ENCODE measurements at places on chromosomes 5 and 9. TPM values are rescaled to one million over a fixed set of nuclear protein-coding genes. Genes with fewer than 3 reads are reported as not detected.

- H3K27ac ChIP-seq, result no peak overlapping the region
- DNase-seq, result no peak
- H3K36me3 ChIP-seq, result no peaks in the 10 kb centered on the region
- no peak overlapping the region for H3K4me3 ChIP-seq
- H3K27me3 ChIP-seq, result no peaks in the 10 kb centered on the region
- H3K4me1 ChIP-seq, result no peaks in the 10 kb centered on the region
These were observed 153.0 kb upstream of the FTMT start for GRCh38 chr5:121698690-121699089.

TEX48 gene
- not detected for total RNA-seq

- no peak overlapping the region for H3K27ac ChIP-seq
- H3K36me3 ChIP-seq, result no peaks in the 10 kb centered on the region
- DNase-seq, result no peak
- H3K27me3 ChIP-seq, result peaks cover 4% of the 10 kb centered on the region
- no peaks in the 10 kb centered on the region for H3K4me1 ChIP-seq
These were observed 165.6 kb downstream of the YTHDC2 start for GRCh38 chr5:113678924-113679575.

DNA sequence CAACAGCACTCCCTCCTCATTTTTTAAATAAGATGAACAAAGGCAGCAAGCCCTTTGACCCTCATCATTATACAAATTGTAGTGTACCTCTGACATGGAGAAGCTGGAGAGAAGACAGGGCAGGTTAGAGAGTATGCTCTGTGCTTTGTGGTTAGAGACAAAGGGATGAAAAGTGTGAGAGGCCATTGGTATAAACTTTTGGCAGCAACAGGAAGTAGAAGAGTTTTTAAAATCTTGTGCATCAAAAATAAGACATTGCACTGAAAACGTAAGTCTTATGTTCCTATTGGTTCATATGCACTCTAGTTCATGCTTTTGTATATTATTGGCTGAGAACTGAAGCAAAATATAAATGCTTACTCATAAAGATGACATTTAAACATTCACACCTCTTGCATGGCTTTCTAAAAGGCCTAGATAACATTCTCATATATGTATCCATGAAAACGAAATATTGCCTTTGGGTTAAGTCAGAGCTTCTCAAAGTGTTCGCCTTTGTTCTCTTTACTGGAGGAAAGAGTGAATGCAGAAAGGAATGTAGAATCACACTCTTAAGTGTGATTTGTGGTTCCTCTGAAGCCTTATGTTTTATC is 158.0 kb downstream of the PALM2AKAP2 start:
- no peaks in the 10 kb centered on the region for H3K36me3 ChIP-seq
- no peak overlapping the region for H3K27ac ChIP-seq
- H3K4me1 ChIP-seq, result no peaks in the 10 kb centered on the region
- no peaks in the 10 kb centered on the region for H3K27me3 ChIP-seq
- no peak overlapping the region for H3K4me3 ChIP-seq

GRCh38 chr5:126716861-126717260 is 60.1 kb upstream of the LMNB1 start:
- DNase-seq, result no peak
- no peaks in the 10 kb centered on the region for H3K27me3 ChIP-seq

ENHO gene
- not detected for total RNA-seq

SKP2 gene
- total RNA-seq, result 7.8 TPM

GRCh38 chr5:11273180-11273903 is 512.3 kb upstream of the DAP start:
- no peaks in the 10 kb centered on the region for H3K27me3 ChIP-seq
- DNase-seq, result no peak
- no peak overlapping the region for H3K4me3 ChIP-seq
- H3K36me3 ChIP-seq, result no peaks in the 10 kb centered on the region
- no peaks in the 10 kb centered on the region for H3K4me1 ChIP-seq
- no peak overlapping the region for H3K27ac ChIP-seq

GRCh38 chr9:133137451-133138231 is 16.6 kb upstream of the RALGDS start:
- peaks cover 85% of the 10 kb centered on the region for H3K4me1 ChIP-seq
- H3K27ac ChIP-seq, result peak overlapping the region; percentile 64
- no peaks in the 10 kb centered on the region for H3K27me3 ChIP-seq

DNA sequence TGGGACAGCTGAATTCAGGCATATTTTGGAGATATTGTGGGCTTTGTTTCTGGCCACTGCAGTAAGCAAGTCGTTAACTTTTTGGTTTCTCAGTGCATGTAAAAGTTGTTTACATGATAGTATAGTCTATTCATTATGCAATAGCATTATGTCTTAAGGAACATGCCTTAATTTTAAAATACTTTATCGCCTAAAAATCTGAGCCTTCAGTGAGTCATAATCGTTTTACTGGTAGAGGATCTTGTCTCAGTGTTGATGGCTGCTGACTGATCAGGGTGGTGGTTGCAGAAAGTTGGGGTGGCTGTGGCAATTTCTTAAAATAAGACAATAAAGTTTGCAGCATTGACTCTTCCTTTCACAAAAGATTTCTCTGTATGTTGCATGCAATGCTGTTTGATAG is 5.1 kb downstream of the SCGB3A1 start:
- H3K4me3 ChIP-seq, result no peak overlapping the region
- H3K27ac ChIP-seq, result no peak overlapping the region

FAM169A gene
- total RNA-seq, result 3.3 TPM

DNA sequence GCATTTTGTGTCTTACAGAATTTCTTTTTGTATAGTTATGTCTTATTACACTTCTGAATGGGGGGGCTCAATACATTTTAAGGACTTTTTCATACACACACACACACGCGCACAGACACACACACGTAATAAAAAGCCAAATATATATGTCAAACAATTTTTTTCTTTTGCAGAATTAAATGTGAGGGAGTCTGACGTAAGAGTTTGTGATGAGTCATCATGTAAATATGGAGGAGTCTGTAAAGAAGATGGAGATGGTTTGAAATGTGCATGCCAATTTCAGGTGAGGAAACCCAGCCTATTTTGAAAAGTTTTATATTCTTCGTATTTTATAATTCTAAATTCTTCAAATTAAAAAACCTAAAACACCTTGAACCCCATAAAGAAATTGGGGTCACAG is 25.6 kb downstream of the TMEFF1 start:
- no peaks in the 10 kb centered on the region for H3K4me1 ChIP-seq
- no peak overlapping the region for H3K4me3 ChIP-seq
- no peak overlapping the region for H3K27ac ChIP-seq
- H3K36me3 ChIP-seq, result no peaks in the 10 kb centered on the region
- no peaks in the 10 kb centered on the region for H3K27me3 ChIP-seq

OTP gene
- total RNA-seq, result not detected

DNA sequence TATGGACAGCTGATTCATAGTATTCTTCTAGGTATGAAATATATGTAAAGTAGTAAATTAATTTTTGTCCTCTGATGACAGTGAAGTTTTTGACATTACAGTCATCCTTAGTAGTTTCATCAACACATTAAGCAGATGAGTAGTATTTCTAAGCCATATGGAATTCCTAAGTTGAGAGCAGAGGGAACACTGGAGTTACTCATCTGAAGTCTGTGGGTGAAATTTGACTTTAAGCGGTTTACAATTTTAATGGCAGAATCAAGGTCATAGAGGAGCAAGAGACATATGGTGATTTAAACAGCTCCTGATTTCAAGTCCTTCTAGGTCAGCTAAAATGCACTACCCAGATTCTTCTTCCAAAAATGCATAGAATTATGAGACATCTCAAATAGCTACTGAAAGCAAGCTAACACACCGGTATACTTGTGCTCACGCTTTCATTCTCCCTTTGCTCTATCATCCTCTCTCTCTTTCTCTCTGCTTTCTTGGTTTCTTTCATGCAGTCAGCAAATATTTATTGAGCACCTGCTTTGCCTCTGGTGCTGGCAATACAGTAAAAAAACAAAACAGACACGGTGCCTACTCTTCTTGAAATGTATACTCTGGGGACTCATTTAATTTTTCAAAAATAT is 235.9 kb downstream of the FER start:
- H3K36me3 ChIP-seq, result no peaks in the 10 kb centered on the region
- no peak overlapping the region for H3K4me3 ChIP-seq
- no peak overlapping the region for H3K27ac ChIP-seq
- DNase-seq, result no peak
- H3K4me1 ChIP-seq, result no peaks in the 10 kb centered on the region

FOXD4L5 gene
- total RNA-seq, result not detected

- no peaks in the 10 kb centered on the region for H3K36me3 ChIP-seq
- no peak overlapping the region for H3K4me3 ChIP-seq
- DNase-seq, result no peak
- no peaks in the 10 kb centered on the region for H3K4me1 ChIP-seq
- no peaks in the 10 kb centered on the region for H3K27me3 ChIP-seq
These were observed 90.9 kb upstream of the GPR151 start for GRCh38 chr5:146606893-146607292.

GRCh38 chr5:172429201-172429940 is 25.0 kb downstream of the SH3PXD2B start:
- peak overlapping the region; percentile 96 for H3K27ac ChIP-seq
- peak; percentile 84 for DNase-seq
- no peaks in the 10 kb centered on the region for H3K4me1 ChIP-seq
- H3K27me3 ChIP-seq, result no peaks in the 10 kb centered on the region
- no peak overlapping the region for H3K4me3 ChIP-seq

- DNase-seq, result no peak
- H3K4me1 ChIP-seq, result no peaks in the 10 kb centered on the region
- no peaks in the 10 kb centered on the region for H3K27me3 ChIP-seq
These were observed 24.8 kb upstream of the OTP start for GRCh38 chr5:77663090-77663863.

DNA sequence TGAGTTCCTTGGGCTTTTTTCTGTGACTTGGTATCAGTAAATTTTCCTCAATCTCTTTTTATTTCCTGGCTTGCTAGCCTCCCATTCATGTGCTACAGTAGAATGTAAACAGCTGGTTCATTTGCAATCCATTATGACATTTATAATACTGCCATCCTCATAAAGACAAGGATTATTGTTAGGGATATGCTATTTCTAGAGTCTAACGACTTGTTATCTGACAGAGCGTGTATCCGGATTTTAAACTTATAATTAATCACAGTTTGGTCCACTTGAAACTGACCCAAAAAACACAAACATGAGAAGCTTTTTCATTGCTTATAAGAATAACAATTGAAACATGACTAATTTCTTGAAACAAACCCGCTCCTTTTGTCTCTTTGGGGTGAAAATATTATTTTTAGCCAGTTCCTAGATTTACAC is 585.8 kb downstream of the TLE4 start:
- peaks cover 4% of the 10 kb centered on the region for H3K27me3 ChIP-seq
- H3K4me1 ChIP-seq, result peaks cover 20% of the 10 kb centered on the region
- no peak overlapping the region for H3K27ac ChIP-seq
- no peak overlapping the region for H3K4me3 ChIP-seq
- no peak for DNase-seq

- H3K4me1 ChIP-seq, result peaks cover 30% of the 10 kb centered on the region
- H3K36me3 ChIP-seq, result no peaks in the 10 kb centered on the region
- no peak for DNase-seq
- peak overlapping the region; percentile 95 for H3K27ac ChIP-seq
These were observed 1.3 kb upstream of the NREP start for GRCh38 chr5:111758284-111758628.

GRCh38 chr5:151141535-151141934 is 16.0 kb downstream of the ANXA6 start:
- DNase-seq, result peak; percentile 82
- peaks cover 63% of the 10 kb centered on the region for H3K4me1 ChIP-seq
- H3K36me3 ChIP-seq, result peaks cover 55% of the 10 kb centered on the region
- H3K27me3 ChIP-seq, result no peaks in the 10 kb centered on the region
- no peak overlapping the region for H3K4me3 ChIP-seq

GRCh38 chr5:11897781-11898180 is 6.5 kb downstream of the CTNND2 start:
- H3K4me1 ChIP-seq, result no peaks in the 10 kb centered on the region
- no peaks in the 10 kb centered on the region for H3K36me3 ChIP-seq
- DNase-seq, result no peak
- H3K27me3 ChIP-seq, result peaks cover 9% of the 10 kb centered on the region

GRCh38 chr5:93092349-93093105 is 488.5 kb downstream of the NR2F1-AS1 start:
- H3K27ac ChIP-seq, result no peak overlapping the region
- no peaks in the 10 kb centered on the region for H3K27me3 ChIP-seq
- no peaks in the 10 kb centered on the region for H3K36me3 ChIP-seq
- H3K4me3 ChIP-seq, result no peak overlapping the region

FBP1 gene
- total RNA-seq, result 5.6 TPM

MEF2C gene
- 32.1 TPM for total RNA-seq

DNA sequence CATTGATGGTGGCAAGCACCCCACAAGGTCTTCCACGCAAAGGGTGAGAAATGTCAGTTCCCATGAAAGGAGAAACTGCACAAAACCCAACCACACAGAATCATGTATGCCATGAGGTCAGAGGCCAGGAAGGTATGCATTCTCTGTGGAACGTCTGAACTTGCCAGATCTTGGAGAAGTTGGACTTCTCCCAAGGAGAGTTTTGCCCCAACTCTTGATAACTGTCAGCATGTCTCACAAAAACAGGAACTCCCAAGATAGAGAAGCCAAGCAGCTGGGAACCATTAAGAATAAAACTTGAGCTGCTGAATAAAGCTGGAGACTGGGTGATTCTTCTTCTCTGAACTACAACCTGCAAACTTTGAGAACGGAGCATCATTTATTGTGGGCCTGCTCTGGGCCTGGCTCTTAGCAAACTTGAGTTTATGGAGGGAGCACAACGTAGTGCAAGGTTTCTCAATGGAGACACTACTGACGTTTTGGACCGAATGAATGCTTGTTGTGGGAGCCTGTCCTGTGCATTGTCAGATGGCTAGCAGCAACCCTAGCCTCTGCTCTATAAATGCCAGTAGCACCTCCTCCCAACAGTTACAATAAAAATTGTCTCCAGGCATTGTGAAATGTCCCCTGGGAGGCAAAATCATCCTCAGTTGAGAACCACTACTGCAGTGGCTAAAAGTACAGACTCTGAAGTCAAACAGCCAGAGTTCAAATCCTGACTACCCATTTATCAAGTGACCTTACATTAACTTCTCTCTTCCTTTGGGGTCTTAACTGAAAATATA is 193.5 kb downstream of the ACTL7B start:
- no peaks in the 10 kb centered on the region for H3K4me1 ChIP-seq
- H3K27ac ChIP-seq, result no peak overlapping the region
- H3K27me3 ChIP-seq, result no peaks in the 10 kb centered on the region
- DNase-seq, result no peak

FST gene
- total RNA-seq, result 3.5 TPM

SLC46A2 gene
- not detected for total RNA-seq

DNA sequence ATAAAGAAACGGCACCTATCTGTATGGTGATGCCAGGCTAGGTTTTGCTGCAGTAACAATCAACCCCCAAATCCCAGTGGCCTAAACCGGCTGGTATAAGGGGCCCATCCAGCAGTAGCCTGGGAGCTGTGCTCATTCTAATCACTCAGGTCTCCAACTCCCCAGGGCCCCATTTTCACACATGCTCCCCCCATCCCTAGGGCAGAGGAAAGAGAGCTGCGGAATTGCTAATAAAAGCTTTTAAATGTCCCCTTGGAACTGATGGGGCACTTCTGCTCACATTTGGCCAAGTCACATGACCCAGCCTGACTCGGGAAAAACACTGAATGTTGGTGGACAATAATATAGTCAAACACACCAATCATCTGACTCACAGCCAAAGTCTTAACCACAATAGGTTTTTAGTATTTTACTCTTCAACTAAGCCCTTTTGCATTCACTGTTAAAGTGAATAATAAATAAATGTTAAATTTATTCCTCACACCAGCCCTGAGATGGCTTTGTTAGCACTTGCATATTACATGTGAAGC is 1.6 kb downstream of the FBLL1 start:
- no peak overlapping the region for H3K4me3 ChIP-seq
- H3K27ac ChIP-seq, result no peak overlapping the region
- H3K27me3 ChIP-seq, result peaks cover 46% of the 10 kb centered on the region
